ENCODE measurements at places on chromosomes 2 and 18.

GRCh38 chr2:53694096-53694771 is 73.4 kb upstream of the CHAC2 start:
- no peak for DNase-seq

DNA sequence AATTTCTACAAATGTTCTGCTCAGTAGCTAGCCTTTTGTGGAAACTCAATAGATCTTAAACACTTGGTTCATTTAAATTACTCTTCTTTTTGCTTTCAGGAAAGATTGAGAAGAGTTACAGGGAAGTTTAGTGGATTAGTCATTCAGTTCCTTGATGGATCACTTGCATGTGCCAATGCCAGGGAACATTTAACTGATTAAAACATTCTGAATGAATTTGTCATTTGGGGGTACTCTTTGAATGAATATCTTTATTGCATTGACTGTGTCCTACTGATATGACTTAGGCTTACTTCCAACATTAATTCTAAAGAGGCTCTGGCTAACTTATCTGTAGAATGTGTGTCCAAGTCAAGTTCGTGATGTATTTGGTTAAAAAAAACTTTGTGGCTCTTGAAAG is 199.8 kb downstream of the PLCL1 start:
- no peak for DNase-seq

DNA sequence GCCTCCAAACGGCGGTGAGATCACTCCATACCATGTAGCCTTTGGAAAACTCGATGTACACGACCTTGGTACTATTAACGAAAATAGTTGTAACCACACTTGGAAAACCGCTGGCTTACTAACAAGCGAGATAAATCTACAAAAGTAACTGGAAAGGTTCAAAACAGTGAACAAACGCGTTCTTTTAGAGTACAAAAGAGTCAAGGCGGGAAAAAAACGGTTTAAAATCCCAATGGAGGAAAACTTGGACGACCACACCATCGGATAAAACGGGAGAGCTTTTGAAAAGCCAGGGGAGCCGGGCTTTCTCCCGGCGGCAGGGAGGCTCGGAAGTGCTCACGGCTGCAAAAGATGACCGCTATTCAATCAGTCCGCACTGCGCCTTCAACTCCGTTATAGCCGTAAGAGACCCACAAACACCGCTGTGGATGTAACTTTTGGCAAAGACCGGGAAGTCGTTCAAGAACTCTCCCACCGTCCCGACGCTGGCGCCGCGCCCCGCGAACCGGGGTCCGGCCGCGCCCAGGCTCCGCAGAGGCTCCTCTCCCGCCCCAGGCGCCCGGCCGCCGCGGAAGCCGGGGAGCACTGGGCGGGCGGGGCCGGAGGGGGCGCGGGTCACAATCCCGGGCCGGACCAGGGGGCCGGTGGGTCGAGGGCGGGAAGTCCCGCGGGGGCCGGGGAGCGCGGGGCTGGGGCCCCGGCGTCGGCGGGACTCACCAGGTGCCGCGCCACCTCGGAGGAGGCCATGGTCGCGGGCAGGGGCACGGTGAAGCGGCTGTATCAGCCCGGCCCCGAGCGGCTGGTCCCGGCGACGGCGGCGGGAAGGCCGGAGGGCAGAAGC is 465 bp downstream of the SEPTIN10 start:
- no peak for DNase-seq

GRCh38 chr2:63926815-63927214 is 85.1 kb downstream of the UGP2 start:
- DNase-seq = no peak

DNA sequence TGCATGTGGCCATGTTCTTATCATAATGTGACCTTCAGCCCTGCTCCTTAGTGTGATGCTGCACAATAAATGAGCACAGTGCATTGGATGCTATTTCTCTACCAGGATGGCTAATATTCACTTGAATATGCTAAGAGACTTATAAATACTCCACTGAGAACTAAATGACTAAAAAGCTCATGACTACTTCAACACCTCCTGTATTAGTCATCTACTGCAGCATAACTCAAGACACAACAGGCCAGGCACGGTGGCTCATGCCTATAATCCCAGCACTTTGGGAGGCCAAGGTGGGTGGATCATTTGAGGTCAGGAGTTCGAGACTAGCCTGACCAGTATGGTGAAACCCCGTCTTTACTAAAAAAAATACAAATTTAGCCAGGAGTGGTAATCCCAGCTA is 213.4 kb downstream of the RND3 start:
- DNase-seq = no peak

DNA sequence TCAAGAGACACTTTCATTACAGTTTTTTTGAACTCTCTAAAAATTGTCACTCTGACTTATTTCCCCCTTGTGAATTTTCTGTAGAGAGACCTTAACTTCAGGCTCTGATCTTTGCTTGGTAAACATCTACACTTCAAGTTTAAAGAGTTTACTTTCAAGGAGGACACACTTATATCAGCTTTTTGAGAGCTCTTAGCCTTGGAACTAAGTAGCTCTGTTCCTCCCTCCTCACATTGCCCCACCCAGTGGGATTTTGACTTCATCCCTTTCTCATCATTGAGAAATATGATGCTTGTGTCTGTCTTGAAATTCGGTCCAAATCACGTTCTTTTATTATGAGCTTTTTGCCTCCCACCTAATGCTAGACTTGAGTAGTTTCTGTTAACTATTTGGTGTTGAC is 433.4 kb upstream of the MEIS1 start:
- no peak for DNase-seq

DNA sequence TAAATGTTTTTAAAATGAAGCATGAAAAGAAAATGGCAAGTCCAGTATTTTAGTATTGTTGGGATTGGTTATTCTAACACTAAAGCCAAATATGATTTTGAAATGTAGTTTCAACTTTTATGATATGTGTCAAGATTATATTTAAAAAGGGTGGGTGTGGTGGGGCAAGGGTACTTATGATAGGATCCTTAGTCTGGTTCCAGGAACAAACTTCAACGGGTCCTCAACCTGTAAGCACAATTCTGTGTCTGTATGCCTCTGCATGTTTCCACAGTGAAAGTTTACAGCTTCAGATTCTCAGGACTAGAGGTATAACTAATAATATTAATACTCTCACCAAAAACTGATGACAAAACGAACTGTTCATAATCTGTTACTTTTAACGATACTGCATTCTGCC is 5.8 kb downstream of the USP34 start:
- no peak for DNase-seq

- DNase-seq = no peak
Measured at GRCh38 chr2:30709516-30709915, 97.7 kb downstream of the CAPN13 start.

- DNase-seq = no peak
Measured at GRCh38 chr2:15472133-15472532, 89.0 kb downstream of the NBAS start.

DNA sequence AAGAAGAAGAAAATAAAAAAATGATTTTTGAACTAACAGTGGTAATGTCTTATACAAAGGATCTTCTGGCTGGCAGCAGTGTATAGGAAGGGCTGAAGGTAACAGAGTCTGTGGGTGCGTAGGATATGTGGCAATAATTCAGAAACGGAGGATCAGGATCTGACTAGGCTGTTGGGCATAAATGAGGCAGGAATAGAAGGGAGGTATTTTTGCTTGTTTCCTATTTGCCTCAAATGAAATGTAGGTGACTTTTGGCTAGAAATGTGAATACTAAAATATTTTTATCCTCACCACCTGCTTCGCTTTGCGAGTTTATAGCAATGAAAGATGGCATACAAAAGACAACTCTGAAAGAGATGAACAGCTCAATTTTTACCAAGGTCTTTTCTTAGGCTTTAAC is 1086.1 kb upstream of the CELF4 start:
- no peak for DNase-seq

- no peak for DNase-seq
Measured at GRCh38 chr18:446941-447560, 53.5 kb downstream of the COLEC12 start.

DNA sequence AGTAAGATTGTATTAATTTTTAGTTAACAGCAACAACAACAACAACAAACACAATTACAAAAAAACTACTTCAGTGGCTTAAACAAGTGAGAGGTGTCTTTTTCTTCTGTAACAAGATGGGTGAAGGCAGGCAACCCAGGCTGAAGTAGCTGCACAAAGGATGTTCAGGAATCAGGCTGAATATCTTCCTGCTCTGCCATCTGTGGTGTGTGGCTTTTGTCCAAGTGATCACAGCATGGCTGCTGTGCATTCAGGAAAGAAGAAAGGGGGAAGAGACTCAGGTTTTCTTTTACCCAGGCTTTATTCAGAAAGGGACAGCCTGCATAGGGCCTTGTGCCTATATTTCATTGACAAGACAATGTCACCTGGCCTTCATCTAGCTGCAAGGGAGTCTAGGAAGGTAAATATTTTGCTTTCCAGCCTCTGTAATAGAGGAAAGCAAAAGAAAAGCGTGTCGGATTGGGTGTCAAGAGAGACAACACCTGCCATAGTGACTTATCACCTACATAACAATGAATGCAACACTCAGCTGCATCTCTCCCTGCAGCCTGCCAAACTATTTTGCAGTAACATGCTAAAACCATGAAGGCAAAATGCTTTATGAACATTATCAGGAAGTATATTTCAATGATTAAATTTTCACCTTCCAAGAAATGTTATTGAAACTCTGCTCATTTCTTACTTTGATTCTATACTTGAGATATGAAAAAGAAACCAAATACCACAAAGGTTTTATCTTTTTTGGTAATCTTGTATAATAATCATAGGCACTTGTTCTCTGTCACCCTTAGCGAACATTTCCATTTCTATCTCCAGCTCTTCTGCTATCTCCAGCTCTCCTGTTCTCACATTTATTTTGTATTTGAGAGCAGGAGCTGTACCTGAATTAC is 14.6 kb downstream of the G6PC2 start:
- no peak for DNase-seq

DNA sequence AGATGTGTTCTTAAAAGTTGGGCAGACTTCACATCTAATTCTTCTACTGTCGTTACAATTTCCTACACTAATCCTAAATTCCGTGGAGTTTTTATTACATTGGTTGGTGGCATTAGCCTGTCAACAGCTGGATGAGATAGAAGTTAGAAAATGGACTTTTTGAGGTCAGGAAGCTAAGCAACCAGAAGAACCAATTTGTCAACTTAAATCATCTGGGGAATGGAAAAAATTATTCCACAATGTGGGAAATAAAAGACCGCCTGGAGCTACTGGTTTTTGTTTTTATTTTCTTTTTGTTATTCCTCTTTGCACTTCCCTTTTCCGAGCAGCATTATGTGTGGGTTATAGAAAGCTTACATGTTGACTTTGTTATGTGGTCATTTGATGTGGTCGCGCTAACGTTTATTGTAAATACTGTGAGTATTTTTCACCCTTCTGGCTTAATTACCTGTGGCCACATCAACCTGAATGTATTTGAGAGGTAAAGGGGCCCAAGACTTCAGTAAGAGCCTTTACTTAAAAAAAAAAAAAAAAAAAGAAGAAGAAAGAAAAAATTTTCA is 75.3 kb downstream of the PTPRM start:
- DNase-seq = no peak

DNA sequence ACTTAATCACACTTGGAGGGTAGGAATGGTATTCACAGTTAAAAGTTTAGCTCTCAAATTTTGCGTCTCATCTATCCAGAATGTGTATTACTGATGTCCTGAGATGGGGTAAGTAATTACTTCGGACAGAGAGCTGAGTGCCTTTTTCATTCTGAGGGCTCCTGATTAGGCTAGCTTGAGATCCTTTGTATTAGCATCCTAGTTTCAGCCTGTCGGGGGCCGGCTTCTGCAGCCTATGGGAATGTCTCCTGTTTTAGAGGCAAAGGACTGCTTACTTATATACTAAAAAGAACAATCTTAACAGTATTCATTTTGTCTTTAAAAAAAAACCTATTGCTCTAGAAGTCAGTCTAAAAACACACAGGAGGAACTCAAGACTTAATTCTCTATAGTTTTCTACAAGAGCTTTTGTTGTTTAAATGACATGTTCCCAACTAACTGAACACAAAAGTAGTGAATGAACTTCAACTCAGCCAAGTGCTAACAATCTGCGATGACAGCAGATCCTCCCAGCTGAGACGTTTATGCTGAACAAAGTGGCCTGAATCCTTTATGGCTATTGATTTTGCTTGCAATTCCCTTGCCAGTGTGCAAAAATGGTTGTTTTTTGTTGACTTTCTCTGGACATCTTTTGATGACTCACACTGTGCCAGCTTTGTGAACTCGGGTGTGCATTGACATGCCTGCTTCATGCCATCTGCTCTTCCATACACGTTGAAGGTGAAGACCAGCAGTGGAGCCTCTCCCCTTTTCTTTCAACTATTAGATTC is 118.7 kb downstream of the LYPD6B start:
- DNase-seq = no peak

DNA sequence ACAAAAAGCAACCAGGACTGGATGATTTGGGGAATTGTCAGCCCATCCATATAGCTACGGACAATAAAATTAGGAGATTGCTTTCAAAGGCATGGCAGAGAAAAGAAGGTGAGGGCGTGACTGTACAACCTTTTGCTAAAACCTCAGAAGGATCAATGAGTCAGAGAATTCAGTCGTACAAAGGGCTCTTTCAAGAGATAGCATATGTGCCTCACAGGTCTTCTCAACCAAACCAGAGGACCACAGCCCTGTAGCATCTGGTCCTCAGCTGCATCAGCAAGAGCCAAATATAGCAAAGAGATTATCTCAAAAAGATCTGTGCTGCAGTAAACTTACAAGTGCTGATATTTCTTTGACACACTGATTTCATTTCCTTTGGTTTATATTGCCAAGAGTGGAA is 149.9 kb upstream of the RAB6C start:
- DNase-seq = no peak

- DNase-seq = no peak
Measured at GRCh38 chr2:16101196-16101595, 160.8 kb downstream of the MYCN start.

GRCh38 chr2:157644776-157645175 is 16.1 kb upstream of the ACVR1C start:
- no peak for DNase-seq
